ENCODE measurements at places on chromosomes 5 and 9.

DNA sequence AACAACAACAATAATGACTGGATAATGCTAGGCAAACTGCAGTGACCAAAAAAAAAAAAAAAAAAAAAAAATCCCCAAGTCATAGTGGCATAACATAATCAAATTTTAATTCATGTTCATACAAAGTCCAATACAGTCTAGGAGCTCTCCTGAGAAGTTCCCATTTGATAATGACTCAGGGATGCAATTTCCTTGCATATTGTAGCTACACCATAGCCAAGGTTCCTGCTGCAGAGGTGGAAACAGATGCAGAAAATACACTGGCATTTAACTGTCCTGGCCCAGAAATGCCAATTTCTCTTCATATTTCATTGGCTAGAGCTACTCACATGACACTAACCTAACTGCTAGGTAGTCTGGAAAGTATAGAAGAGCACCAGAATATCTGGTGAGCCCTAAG is 72.2 kb upstream of the SLC12A2 start:
- no peak for DNase-seq

GRCh38 chr9:91415290-91415689 is 8.3 kb downstream of the NFIL3 start:
- DNase-seq: no peak

DNA sequence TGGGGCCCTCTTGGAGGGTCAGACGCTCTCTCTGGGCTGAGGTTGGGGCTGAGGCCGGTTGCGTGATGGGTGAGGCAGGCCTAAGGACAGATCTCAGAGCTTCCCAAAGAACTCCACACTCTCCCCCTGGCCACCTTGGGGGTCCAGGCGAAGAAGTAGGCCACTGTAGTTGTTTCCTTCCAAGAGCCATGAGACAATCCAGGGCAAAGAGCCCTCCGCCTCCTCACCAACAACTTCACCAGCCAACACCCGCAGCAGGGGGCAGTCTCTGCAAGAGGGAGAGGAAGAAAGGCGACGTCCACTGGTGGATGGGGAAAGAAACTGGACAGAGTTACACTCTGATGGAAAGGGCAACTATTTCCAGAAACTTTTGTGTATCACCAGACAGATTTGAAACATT is 10.7 kb downstream of the SLC35A4 start:
- no peak for DNase-seq

DNA sequence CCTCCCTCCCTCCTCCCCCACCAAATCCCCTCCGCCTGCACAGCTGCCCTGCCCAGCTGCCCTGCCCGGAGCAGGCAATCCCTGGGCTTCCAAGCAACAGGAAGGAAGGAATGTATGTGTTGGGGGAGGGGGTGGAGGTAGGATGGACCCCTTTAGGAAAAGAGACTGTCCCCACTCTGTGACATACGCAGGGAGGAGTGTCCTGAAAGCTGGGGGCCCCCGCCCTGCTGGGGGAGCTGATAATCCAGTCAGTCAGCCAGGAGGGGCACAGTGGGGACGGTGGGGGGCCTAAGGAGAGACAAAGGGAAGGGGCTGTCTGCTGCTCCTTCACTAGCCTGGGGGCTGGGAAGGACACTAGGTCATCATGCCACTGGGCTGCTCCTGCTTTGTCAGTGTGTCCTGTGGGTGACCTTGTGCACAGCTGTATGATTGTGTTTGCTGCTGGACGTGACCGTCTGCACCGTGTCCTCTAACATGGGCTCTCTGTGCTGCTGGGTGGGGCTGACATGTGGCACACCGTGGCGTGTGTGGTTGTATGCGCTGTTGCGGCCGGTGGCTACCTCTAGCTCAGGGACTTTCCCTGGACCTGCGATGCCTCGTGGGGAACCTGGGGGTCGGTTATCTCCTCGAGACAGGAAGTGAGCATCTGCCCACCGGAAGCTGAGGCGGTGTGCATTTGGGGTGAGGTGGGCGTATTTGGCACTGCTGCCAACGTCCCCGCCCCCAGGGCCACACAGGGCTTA is 3.0 kb downstream of the N4BP3 start:
- DNase-seq: peak; percentile 87

DNA sequence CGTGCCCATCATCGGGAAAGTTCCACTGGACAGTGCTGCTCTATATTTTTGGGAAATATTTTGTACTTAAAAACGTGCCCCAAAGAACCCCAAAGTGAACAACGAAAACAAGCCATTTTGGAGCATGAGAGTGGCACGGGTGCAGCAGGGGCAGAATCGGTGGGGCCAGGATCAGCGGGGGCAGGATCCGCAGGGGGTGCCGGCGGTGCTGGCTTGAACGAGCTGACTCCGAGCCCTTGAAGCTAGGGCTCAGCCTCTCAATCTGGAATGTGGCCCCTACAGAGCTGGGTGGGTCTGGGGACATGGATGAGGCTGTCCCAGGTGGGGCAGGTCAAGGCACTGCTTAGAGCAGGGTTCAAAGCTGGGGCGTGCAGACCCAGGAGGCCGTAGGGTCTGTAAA is 104.7 kb upstream of the COL5A1 start:
- DNase-seq: no peak

DNA sequence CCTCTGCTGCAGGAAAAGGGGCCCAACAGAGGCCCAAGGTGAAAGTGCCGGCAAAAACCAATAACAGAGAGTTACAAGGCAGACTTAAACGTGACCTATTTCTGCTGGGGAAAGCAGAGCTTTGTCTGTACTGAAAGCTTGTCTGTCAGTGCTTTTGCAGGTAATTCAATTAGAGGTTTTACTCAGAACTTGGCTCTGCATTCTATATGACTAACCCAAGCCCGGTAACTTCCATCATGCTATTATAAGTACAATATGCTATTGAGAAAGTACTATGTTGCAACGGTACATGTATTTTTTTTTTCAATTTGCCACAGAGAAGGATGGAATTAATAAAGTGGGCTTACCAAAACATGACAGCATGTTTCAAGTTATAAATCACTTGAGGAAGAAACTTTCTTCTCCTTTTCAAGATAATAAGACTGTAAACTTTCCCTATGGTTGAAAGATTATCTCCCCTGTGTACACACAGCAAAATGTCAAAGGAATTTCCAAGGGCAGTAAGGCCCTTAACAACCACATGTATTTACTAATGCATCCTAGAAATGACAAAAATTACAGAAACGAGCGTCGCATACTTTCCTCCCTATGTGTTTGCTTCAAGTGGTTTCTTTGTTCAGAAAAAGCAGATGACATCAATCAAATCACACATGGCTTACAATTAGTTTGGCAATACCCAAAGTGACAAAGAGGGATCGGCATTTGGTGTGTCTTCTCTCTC is 282.4 kb downstream of the EFNA5 start:
- no peak for DNase-seq

- peak; percentile 58 for DNase-seq
Observed at GRCh38 chr5:64595031-64595855, 89.4 kb downstream of the RGS7BP start.
